Fibroblast of lung (primary cell): ENCODE measurements at places on chromosomes 1 and 21.

- H3K4me3 ChIP-seq, result no peak overlapping the region
- no peaks in the 10 kb centered on the region for H3K27me3 ChIP-seq
- no peaks in the 10 kb centered on the region for H3K36me3 ChIP-seq
- H3K4me1 ChIP-seq, result no peaks in the 10 kb centered on the region
- no peak for DNase-seq
Observed at GRCh38 chr1:168606096-168606495, 29.7 kb downstream of the XCL1 start.

GRCh38 chr1:112676543-112676942, 2.1 kb downstream of the MOV10 start:
- H3K4me3 ChIP-seq, result no peak overlapping the region
- H3K4me1 ChIP-seq, result peaks cover 10% of the 10 kb centered on the region
- H3K27me3 ChIP-seq, result no peaks in the 10 kb centered on the region
- DNase-seq, result no peak

GRCh38 chr1:14787604-14788003, 189.1 kb downstream of the KAZN start:
- DNase-seq, result no peak
- no peak overlapping the region for H3K4me3 ChIP-seq
- H3K36me3 ChIP-seq, result no peaks in the 10 kb centered on the region
- H3K4me1 ChIP-seq, result no peaks in the 10 kb centered on the region
- H3K27me3 ChIP-seq, result no peaks in the 10 kb centered on the region

DNA sequence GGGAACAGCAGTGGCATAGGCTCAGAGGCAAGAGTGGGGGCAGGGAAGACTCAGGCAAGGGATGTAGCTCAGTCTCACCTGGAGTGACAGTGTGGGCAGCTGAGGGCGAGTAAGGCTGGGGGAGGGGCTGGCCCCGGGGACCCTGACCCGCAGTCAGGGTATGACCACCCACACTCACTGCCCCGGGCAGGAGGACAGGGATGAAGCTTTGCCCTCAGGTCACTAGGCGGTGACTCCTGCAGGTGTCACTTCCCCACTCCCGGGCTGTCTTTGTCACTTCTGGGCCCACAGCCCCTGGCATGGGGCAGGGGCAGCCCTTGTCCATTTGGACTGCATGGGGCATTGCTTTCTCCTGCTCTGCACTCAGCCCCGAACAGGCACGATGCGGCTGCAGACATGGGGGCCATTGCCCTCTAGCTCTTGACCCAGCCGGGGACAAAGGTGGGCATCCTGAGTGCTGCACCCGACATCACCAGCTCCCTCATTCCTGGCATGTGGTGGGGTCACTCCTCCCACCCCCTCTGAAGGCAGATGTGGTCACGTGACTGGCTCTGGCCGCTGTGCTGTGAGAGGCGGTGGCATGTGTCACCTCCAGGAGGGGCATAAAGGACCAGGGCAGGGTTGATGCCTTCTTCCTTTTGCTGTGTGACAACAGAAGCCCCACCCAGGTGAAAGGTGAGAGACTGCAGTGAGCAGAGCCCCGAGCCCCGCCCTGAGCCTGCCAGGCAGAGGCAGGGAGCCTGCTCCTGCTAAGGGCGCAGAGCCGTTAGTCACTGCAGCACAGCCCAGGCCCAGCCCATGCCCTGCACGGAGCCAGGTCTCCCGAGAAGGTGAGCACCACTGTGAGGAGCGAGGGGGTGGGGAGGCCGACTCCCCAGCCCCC, 66.0 kb downstream of the MATN1 start:
- no peaks in the 10 kb centered on the region for H3K4me1 ChIP-seq
- DNase-seq, result no peak
- no peak overlapping the region for H3K27ac ChIP-seq
- H3K27me3 ChIP-seq, result no peaks in the 10 kb centered on the region
- H3K4me3 ChIP-seq, result no peak overlapping the region
- no peaks in the 10 kb centered on the region for H3K36me3 ChIP-seq

DNA sequence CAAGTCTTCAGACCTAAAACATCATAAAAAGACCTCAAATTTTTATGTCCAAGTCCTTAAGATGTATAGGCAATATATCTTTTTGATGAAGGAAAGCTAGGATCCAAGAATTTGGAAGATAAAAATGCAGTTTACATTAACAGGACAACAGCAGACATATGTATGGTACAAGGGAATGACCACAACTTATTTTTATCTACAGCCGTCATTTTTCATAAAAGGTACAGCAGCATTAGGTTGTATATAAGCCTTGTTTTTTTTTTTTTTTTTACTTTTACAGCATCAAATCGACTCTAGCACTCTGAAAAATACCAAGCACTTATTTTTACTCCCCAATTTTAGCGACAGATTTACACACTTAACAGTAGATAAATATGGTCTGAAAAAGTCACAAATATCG, 1.3 kb downstream of the SRSF10 start:
- H3K27me3 ChIP-seq, result no peaks in the 10 kb centered on the region
- H3K36me3 ChIP-seq, result no peaks in the 10 kb centered on the region
- H3K4me3 ChIP-seq, result peak overlapping the region; percentile 94
- no peak for DNase-seq

GRCh38 chr21:38816400-38816977, 10.8 kb downstream of the ETS2 start:
- peaks cover 41% of the 10 kb centered on the region for H3K36me3 ChIP-seq
- no peak overlapping the region for H3K27ac ChIP-seq
- H3K4me1 ChIP-seq, result peaks cover 17% of the 10 kb centered on the region
- H3K4me3 ChIP-seq, result no peak overlapping the region
- no peaks in the 10 kb centered on the region for H3K27me3 ChIP-seq

GRCh38 chr1:52523376-52523775, 29.5 kb downstream of the TUT4 start:
- no peak overlapping the region for H3K27ac ChIP-seq
- no peaks in the 10 kb centered on the region for H3K4me1 ChIP-seq
- DNase-seq, result peak; percentile 33
- no peak overlapping the region for H3K4me3 ChIP-seq
- no peaks in the 10 kb centered on the region for H3K27me3 ChIP-seq

DNA sequence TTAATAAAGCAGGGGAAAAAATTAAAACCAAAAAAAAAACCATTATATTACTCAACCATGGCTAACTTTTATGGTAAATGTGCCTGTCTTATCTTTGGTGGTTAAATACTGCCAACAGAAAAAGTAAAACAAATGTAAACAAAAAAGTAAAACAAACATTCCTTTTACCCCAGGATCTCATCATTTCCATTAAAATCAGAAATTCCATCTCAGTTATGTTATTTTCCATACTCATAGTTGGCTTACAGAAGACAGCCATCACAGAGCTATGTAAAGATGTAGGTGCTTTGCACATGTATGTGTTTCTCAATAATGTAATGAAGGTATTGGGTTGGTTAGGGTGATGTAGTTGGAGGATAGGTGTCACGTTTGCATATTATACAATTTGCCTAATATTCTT, 185.0 kb downstream of the KCNK2 start:
- no peaks in the 10 kb centered on the region for H3K27me3 ChIP-seq
- no peak overlapping the region for H3K4me3 ChIP-seq
- no peak overlapping the region for H3K27ac ChIP-seq
- H3K4me1 ChIP-seq, result no peaks in the 10 kb centered on the region
- no peak for DNase-seq

DNA sequence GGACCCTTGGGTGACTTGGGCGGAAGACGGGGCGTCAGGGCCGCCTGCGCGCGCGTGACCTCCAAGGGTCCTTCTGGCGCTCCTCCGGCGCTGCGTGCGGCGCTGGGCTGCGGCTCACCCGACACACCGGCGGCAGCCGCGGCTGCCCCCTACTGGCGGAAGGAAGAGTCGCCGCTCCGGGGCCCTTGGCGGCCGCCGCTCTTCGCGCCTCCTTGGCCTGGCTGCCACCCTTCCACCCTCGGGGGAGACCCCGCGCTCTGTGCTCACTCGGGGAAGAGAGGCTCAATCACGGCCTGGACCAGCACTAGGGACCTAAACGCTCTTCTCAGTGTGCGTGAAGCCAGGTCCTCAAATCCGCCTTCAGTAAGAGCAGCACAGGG, 89.7 kb downstream of the DMRTA2 start:
- H3K27me3 ChIP-seq, result no peaks in the 10 kb centered on the region
- H3K36me3 ChIP-seq, result no peaks in the 10 kb centered on the region
- H3K4me3 ChIP-seq, result peak overlapping the region; percentile 48
- peak; percentile 2 for DNase-seq
- peaks cover 4% of the 10 kb centered on the region for H3K4me1 ChIP-seq
- no peak overlapping the region for H3K27ac ChIP-seq

DNA sequence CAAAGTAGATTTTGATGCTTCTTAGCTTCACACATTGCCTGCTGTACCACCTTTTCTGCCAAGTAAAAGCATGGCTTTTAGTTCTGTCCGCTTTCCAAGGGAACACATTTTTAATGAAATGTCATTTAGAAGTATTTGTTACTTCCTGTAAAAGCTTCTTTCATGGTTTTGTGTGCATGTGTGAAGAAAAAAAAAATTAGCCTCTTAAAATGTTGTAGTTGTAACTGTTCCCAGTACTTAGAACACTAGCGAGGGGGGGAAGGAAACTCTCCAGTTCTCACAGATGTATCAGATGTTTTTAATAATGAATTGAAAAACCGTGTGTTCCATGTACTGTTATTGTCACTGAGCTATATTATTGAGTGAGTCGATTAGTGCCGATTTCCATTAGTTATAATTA, 568.3 kb upstream of the ADGRL2 start:
- H3K27me3 ChIP-seq, result no peaks in the 10 kb centered on the region
- no peaks in the 10 kb centered on the region for H3K36me3 ChIP-seq
- no peak overlapping the region for H3K27ac ChIP-seq
- no peak overlapping the region for H3K4me3 ChIP-seq
- DNase-seq, result peak; percentile 25

DNA sequence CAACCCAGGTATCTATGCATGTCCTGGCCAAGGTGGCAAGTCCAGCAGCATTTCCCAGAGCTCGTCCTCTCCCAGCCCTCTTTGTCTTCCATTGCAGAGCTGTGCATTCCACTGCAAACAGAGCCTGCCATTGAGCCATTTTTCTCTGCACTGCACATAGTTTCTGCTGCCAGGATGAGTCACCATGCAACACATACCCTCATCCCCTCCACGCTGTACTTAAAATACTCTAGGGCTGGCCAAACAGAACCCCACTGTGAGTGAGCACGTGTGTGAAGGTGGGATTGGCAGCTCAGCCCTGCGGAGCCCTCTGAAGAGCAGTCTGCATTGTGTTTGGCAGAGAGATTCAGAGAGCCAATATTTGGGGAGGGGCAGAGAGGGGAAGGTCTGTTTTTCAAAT, 3.9 kb upstream of the ATP1B1 start:
- H3K4me1 ChIP-seq, result peaks cover 6% of the 10 kb centered on the region
- no peak overlapping the region for H3K27ac ChIP-seq
- DNase-seq, result peak; percentile 90
- H3K27me3 ChIP-seq, result no peaks in the 10 kb centered on the region

GRCh38 chr1:209526137-209526536, 57.4 kb upstream of the CAMK1G start:
- DNase-seq, result no peak
- H3K27me3 ChIP-seq, result no peaks in the 10 kb centered on the region
- no peaks in the 10 kb centered on the region for H3K4me1 ChIP-seq
- no peak overlapping the region for H3K27ac ChIP-seq
- no peak overlapping the region for H3K4me3 ChIP-seq

DNA sequence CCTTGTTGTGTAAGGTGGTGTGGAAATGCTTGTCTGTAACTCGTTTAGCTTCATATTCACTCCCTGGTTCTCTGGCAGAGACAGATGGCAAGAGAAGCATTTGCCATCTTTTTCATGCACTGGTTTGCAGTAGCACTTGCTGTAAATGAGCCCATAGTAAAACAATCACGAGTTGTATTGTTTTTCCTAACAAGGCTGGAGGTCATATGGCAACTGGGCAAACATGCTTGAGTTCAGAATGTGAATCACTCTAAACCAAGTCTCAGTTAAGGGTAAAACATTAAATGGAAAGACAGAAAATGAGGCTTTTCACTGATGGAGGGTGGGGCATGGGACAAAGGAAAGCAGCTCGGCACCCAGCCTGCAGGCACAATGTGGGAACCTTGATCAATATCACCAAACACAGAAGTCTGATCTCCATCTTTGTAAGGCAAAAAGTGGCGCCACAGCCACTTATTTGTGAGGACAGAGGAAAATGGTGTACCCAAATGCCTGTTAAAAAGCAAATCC, 26.5 kb upstream of the LPAR3 start:
- no peaks in the 10 kb centered on the region for H3K36me3 ChIP-seq
- H3K27ac ChIP-seq, result no peak overlapping the region
- H3K4me3 ChIP-seq, result no peak overlapping the region
- DNase-seq, result no peak
